ENCODE measurements at places on chromosomes 5 and 9.
A peak's percentile ranks its signal among the peaks of the same experiment; 100 is the strongest.

DNA sequence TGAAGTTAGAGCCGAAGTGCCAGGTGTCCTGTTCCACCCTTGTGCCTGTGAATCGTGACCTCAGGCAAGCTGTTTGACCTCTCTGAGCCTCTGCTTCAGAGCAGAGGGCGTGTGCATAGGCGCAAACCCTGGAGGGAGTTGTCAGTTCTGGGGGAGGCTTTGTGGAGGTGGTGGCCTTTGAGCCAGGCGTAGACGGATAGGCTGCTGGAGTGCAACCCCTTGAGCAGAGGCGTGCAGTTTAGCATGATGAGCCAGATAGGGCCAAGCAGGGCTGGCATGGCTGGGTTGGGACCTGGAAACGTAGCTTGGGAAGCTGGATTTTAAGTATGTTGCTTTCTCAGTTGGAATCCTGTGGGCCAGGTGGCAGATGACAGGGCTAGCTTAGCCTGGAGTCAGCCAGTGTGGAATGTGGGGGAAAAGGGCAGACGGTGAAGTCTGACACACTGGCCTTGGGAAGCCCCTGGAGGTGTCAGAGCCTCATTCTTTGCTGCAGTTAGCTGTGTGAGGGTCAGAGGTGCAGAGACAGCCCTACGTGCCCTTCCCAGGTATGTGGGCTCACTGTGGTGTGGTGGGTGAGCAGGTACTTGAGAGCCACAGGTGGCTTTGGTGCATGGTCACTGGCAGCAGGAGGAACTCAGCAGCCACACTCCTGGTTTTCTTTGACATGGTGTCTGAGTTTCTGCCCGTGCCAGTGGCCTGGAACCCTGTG is 93.4 kb downstream of the DAB2IP start:
- no peak for DNase-seq

DNA sequence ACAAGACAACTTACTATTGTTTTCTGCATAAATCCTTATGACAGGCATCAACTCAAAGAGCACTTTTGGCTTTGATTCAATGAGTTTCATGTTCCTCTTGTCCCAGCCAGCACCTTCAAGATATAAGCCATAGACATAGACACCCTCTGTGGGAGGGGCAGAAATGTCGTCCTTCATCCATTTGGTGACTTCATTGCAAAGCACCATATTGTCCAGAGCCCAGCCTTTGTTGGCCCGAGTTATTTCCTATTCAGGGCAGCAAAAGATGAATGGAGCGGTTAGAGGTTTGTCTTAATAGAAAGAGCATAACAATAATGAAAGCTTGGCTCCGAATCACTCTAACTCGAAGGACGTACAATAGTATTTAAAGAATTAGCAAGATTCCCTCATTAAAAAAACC is 243.9 kb downstream of the DNAH5 start:
- no peak for DNase-seq

GRCh38 chr9:114851306-114851705 is 45.5 kb upstream of the TNFSF15 start:
- no peak for DNase-seq

DNA sequence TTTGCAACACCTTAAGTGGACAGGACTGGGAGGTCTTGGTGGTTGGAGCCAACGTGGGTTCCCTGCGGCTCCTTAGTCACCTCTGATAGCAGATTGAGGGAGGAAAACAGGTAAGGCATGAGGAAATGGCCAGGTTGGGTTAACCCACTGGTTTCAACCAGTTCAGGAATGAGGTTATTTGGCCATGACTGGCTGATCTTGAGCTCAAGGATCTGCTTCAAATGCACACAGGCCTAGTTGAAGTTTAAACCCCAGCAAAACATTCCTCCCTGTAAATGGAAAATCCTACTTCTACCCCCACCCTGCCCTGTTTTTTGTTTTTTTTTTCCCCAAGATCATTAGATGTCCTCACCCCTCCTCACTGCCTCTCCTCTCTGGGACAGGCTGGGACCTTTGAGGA is 3.2 kb upstream of the NUP214 start:
- no peak for DNase-seq

- peak; percentile 24 for DNase-seq
These were observed 156.5 kb downstream of the ASTN2 start for GRCh38 chr9:117258184-117258866.

GRCh38 chr5:68141494-68141893 is 74.1 kb upstream of the PIK3R1 start:
- no peak for DNase-seq

- peak; percentile 49 for DNase-seq
These were observed 1.9 kb downstream of the PCSK5 start for GRCh38 chr9:75892216-75892911.

DNA sequence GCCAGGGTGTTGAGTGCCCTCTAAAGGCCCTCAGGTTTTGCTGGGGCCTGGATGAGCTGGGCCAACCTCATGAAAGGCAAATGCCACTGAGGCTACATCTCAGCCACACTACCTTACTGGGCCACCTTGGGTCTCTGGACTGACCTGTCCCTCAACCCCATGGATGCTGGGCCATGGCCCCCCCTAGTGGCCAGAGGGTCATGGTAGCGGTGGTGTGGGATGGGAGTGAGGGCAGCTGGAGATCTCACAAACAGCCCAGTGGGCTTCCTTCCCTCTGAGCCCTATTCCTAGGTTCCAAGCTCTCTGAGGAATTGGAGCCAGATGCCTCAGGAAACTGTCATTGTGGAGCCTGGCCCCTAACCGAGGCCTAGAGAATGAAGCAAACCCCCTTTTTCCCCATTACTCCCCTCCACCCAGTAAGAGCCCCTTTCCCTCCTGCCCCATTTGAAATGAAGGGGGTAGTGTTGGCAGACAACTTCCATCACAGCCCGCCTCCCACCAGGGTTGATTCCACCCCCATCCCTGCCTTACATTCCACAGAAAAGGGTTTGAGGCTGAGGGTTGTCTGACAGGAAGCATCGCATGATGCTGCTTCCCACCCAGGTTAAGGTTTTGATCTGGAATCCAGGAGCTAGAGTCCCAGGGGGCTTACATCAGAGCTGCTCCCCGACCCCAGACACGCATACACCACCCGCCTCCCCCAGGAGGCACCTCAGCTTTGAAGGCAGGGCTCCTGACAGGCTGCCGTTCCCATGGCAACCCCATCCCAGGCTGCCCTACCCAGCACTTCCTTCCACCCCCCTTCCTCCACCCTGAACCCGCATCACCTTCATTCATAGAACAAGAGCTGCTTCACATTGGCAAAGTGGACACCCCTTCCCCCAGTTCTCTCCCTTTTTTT is 63.9 kb downstream of the PCDH1 start:
- peak; percentile 78 for DNase-seq

- DNase-seq: no peak
These were observed 361.7 kb upstream of the FTMT start for GRCh38 chr5:121489972-121490371.

DNA sequence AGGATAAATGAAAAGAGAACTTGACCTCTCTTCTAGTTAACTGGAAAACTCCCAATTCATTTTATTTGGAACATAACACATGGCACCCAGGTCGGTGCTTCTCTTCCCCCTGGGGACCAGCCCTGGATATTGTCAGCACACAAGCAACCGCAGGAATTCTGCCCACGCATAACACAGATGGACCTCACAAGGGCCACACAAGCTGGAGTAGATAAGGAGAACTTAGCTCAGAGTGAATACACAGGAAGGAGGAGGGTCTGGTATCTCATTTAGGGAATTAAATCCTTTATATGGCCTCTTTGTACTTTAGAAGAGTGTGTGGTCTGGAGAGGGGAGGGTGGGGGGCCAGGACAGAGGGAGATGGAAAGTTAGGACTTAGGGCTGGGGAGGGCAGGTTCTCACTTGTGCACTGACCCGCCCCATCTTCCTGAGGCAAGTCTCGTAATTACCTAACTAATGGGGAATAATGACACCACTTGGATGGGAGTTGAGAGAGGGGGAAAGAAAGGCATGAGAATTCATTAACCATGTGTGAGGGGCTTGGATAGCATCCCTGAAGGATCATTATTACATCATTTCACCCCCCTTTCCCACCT is 341.2 kb upstream of the WWC1 start:
- no peak for DNase-seq

DNA sequence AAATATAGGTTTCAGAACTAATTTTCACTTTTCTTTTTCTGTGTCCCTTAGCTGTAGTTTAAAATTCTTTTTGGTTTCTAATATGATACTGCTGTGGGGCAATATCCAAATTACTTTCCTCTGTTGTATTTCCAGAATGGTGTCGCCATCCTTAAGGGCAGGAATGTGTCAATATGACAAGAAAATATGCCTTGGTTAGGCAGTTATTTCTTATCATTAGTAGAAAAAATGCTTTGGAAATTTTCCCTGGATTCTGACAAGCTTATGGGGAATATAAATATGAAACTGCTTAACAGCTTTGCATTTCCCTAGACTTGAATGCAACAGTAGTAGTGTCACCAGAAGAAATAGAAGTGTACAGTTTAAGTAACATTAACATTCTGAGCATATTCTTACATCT is 29.4 kb downstream of the ANKRD34B start:
- no peak for DNase-seq

Data from eye (tissue), 1 donor.